CD4-positive, alpha-beta T cell treated with Interleukin-10 for 1 hour (primary cell): ENCODE measurements at places on chromosomes 1 and 21.
A peak's percentile ranks its signal among the peaks of the same experiment; 100 is the strongest.

- DNase-seq = no peak
Measured at GRCh38 chr21:35352066-35352770, 303.1 kb upstream of the RUNX1 start.

DNA sequence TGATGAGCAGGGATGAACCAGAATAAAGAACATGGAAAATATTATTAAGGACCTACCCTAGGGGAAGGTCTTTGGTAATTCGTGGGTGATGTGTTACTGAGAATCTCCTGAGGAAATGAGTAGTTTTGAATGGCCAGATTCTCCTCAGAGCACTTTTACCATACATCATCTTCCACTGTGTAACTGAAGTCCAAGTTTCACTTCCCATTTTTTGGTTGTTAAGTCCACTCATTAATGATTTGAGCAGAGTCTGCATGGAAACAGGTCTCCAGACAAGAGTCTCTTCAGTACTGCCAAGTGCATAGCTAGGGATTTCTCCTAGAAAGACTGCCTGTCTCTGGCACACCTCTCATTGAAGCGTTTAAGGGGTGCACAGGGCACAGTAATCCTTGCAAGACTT, 48.7 kb upstream of the PCP4 start:
- DNase-seq = no peak

GRCh38 chr1:235746245-235746644, 96.7 kb upstream of the GNG4 start:
- no peak for DNase-seq

- DNase-seq = no peak
Measured at GRCh38 chr1:235995511-235995910, 69.4 kb downstream of the NID1 start.

- no peak for DNase-seq
Measured at GRCh38 chr1:219119839-219120238, 53.8 kb upstream of the LYPLAL1 start.

DNA sequence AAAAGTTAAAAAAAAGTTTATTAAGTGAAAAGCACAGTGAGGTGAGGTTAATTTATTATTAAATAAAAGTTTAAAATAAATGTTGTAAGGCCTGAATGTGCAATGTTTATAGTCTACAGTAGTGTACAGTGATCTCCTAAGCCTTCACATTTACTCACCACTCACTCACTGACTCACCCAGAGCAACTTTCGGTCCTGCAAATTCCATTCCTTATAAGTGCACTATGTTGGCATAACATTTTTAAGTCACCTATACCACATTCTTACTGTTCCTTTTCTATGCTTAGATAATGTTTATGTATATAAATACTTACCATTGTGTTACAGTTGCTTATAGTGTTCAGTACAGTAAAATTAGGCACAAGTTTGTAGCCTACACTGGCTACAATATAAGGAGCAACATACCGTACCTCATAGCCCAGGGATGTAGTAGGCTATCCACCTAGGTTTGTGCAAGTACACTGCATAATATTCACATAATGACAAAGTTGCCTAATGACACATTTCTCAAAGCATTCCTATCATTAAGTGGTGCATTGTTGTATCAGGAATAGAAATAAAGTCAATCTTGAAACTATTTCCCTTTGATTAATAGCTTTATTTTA, 426.5 kb upstream of the BRINP3 start:
- DNase-seq = no peak

- DNase-seq = no peak
Measured at GRCh38 chr1:64530969-64531692, 61.2 kb downstream of the CACHD1 start.

DNA sequence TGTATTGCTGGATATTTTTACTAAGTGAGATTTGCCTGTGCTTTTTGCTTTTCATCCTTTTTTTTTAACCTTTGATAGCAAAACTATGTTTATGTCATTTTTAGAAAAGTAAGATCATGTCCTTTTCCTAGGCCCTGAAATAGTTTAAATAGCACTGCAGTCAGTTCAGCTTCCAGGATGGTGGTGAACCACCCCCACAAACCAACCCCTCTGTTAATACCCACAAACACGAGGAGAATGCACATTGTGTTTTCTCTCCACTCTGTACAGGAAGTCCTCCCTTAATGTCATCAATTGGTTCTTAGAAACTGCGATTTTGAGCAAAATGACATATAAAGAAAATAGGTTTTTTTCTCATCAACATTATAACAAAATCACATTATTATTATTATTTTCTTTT, 117.7 kb upstream of the DSCAM start:
- DNase-seq = no peak

- DNase-seq = peak; percentile 17
Measured at GRCh38 chr1:28756846-28757245, 20.1 kb downstream of the YTHDF2 start.

GRCh38 chr21:39094087-39094780, 89.0 kb downstream of the PSMG1 start:
- DNase-seq = peak; percentile 19

GRCh38 chr1:116064616-116065015, 46.6 kb upstream of the MAB21L3 start:
- no peak for DNase-seq

DNA sequence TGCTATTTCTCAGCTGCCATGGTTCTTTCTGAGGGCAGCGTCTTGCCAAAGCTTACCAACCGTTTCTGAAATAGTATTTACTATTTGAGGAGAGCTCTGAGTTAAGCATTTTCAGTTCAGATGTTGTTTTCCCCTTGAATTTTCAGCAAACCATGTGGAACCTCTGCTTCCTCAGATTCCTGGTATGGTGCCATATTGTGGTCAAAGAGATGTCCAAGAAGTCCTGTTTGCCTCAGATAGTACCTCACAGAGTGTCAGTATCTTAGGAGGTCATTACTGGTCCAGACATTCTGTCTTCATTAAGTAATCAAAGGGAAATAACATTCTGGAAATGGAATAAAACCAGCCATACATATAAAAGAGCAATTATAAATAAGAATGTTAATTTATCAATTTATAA, 36.6 kb downstream of the VANGL2 start:
- no peak for DNase-seq

DNA sequence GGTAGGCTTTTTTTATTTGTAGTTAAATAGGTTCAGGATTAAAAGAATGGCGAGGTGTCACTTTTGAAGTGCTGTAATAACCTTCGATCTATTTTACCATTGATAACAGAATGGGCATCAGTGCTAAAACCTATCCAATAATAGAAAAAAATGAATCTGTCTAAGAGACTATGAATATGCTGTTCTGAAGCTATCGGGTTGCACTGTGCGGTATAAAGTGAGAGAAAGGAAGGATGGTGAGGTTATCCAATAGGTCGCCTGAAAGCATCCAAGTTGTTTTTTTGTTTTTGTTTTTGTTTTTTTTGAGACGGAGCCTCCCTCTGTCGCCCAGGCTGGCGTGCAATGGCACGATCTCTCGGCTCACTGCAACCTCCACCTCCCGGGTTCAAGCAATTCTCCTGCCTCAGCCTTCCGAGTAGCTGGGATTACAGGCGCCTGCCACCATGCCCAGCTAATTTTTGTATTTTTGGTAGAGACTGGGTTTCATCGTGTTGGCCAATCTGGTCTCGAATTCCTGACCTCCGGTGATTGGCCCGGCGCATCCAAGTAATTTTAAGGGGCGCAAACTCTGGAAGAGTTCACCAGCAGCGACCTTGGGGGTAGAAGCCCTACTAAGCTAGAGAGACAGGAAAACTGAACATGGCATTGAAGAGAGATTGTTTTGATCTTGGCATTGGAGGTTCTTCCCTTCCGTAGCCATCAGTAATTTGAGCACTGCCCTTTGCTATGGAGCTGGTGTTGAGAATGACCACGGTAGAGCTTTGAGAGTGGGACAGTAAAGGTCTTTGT, 8.7 kb upstream of the MDM4 start:
- DNase-seq = peak; percentile 55

DNA sequence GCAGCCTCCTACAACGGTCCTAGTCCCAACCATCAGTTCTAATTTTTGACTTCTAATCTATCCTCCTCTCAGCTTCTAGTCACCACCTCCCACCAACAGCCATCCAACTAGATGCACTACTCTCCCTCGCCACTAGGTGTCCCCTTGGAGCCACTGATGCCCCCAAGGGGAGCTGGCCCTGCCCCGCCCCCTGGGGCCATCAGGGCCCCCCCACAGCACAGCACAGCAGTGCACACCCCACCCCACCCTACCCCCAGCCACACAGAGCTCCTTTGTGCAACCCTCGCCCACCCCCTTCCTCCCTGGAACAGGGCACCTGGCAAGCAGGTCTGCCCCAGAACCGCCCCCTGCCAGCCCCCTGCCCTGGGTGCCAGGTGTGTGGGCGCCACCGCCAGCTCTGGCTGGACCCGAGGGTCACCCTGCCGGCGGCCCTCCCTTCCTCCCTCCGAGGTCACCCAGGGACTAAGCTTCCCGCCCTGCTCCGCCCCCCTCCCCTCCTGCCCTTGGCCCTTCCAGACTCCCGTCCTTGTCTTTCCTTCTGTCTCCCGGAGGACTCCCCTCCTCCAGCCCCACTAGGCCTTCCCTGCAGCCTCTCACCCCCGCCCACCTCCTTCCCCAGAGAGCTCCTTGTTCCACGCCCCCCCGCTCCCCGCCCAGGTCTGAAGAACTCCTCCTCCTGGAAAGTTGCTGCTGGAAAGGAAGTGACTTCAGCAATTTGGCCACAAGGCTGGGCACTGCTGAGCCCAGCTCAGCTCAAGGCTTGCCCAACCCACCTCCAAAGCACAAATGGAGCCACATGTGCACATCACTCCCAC, 47.0 kb downstream of the AHDC1 start:
- peak; percentile 82 for DNase-seq

GRCh38 chr1:91314643-91315042, 90.0 kb downstream of the HFM1 start:
- DNase-seq = no peak

- DNase-seq = no peak
Measured at GRCh38 chr1:107557095-107557494, 407.9 kb downstream of the VAV3 start.

GRCh38 chr21:20875742-20876141, 122.5 kb upstream of the NCAM2 start:
- DNase-seq = no peak

DNA sequence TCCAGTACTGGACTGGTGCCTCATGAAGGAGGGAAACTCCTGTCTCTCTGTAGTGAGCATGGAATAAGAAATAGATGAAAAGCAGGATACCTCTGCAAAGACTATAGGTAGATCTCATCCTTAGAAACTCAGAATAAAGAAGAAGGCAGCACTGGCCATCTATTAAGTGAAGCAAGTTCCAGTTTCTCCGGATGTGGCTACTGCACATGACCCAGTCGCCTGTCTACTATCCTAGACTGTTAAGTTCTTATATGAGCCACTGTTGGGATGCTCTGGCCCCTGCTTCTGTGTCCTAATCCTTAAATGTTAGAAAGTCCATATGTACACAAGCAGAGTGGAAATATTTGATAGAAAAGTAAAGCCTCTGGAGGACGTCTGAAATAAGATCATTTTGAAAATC, 2.2 kb downstream of the FASLG start:
- no peak for DNase-seq

DNA sequence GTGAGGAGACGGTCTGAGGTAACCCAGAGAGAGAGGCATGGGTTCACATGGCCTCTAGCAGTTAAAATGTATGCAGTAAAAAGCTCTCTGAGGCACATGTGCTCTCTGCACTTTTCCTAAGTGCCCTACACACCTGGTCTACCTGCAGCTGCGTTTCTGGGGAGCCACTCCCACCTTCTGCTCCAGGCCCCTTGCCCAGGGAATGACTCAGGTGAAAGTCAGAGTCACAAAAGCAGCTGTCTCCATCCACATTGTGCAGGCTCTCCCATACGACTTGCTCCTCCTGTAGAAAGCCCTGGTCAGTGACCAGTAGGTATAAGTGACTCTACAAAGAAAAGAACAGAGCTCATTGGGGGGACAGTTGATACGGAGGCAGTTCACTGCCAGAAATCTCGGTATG, 8.8 kb downstream of the MINDY1 start:
- no peak for DNase-seq

DNA sequence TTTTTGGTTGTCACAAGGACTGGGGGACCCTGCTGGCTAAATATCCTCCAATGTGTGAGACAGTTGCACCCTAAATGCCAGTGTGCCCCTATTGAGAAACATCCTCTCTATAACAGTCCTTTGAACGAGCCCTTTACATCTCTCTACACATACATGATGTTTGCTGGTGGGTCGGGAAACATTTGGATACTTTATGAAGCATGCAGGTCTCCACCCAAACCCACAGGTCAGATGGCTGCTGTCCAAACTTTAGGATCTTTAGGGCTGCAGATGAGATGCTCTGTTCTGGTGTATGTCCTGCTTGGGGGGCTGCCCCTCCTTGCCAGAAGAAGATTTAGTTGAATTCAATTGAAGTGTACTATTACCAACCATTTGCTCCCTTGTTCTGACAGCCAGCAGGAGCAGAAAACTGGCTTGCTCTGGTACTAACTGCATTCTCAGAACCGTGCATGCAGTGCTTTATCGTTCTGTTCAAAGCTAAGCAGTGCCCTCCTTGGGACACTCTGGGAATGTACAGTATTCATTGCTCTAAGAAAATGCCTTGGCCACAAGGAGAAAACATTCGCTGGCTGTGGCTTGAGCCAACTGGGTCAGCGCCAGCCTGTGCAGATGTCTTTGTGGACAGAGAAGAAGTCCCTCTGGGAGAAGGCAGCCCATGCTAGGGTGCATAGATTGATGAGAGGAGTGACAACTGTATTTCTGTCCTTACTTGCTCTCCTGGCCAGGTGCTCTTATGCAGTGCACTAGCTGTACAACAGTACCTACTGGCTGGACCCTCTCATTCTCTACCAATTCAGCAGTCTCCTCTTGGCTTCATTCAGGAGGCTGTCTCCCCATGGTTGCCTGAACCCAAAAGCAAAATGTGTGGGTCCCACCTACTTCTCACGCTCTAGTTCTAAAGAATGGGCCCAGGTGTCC, 61.4 kb upstream of the DIRAS3 start:
- DNase-seq = no peak

DNA sequence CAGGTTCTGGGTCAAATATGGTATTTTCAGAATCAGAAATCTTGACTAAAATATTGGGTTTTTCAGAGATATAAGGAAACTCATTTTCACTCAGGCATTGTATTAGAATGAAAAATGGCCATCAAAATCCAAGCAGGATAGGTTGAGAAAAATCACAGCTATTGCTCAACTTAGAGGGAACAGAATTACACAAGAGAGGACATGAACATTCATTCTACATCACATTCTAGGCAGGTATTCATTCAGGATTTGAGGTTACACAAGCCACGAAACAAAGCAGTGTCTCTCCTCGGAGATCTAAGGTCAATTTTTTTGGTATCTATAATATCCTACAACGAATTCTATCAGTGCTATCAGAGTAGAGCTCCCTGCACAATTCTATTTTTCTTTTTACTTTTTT, 163.6 kb upstream of the HP1BP3 start:
- no peak for DNase-seq

- no peak for DNase-seq
Measured at GRCh38 chr1:186842547-186842946, 13.8 kb downstream of the PLA2G4A start.

DNA sequence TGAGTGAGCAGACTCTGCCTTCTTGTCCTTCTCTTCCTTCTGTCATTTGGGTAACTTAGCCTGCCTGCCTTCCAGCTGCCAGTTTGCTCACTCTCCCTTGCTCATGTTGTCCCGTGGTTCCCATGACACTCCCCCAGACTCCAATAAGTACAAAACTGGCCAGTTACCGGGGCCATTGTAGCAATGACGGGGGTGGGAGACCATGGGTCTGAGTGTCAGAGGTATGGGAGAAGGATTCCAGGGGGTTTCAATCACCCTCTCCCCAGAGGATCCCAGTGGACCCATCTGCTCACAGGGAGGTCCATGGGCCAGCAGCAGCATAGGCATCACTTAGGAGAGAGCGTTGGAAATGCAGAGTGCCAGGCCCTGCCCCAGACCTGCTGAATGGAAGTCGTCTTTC, 51.3 kb downstream of the CAPN9 start:
- DNase-seq = no peak
